ENCODE measurements at places on chromosomes 7 and 10.

DNA sequence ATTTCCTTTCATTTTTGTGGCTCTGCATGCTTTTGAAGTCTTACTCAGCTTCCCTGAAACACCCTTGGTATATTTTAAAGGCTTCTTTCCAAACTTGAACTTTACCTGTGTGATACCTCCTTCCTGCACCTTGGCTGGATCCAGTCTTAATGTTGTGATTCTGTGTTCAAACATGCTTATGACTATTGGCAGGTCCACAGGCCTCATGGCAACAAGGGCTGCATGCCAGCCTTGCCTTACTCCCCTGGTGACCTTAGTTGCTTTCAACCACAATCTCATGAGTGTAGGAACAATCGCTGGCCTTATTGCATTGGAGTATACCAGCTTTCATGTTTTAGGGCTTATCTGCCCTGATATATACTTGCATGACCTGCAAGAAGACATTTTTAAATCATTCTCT is 238.7 kb downstream of the KIF20B start:
- no peak for DNase-seq

GRCh38 chr7:119594956-119595355 is 678.0 kb upstream of the KCND2 start:
- DNase-seq, result no peak

DNA sequence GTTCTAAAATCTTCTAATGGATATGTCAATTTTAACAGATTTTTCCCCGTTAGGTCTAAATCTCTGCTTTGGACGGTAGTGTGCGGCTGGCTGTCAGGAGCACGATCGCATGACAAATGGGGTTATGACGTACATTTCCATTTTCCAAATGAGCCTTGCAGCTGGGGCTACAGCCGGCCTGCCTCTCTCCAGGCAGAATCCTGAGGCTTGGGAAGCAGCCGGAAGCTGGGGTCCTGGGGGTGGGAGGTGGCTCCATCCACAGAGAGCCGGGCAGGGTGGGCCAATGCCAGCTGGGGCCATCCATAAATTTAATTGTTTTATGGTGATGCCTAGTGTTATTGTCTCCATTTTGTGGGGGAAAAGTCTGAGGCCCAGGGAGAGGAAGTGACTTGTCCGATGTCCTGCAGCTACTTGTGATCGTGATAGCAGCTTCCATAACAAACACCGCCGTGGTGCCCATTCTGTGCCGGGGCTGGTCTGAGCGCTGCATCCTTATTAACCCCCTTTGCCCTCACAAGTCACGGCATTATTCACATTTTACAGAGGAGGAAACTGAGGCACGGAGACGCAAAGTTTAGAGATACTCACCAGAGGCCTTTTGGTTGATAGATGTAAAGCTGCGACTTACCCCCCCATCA is 53.0 kb upstream of the EBF3 start:
- DNase-seq, result no peak

- no peak for DNase-seq
Observed at GRCh38 chr10:7941576-7941975, 112.9 kb upstream of the GATA3 start.

DNA sequence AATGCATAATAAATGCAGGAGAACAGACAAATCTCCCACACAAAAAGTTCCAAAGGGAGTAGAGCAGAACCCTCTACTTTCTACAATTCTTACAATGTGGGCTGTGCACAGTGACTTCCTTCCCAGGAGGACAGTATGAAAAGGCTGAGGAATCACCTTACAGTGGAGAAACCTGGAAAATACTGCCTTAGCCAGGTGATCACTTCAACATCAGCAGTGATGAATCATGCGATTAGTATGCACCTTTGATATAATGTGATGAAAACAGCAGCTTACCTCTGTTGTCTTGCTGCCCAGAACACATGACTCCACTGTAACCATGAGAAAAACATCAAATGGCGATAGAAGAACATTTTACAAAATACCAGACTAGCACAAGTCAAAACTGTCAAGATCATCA is 329.7 kb upstream of the POM121L12 start:
- no peak for DNase-seq

DNA sequence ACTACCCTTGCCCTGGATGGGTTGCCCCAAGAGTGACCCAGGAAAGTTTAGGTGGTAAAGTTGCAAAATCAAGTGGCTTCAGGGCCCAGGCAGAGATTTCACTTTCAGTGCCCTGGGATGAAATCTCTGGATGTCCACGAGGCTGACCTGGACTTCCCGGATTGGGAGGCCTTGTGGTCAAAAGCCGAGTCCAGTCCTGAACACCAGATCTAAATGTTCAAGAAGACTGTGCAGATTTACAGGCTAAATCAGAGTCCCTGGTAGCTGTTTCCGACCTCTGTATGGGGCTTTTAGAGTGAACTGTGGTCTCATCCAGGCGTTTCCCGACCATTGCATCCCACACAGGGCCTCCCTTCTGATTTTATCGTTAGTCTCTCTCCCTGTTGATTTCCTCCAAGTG is 95.3 kb downstream of the WDR11 start:
- no peak for DNase-seq

DNA sequence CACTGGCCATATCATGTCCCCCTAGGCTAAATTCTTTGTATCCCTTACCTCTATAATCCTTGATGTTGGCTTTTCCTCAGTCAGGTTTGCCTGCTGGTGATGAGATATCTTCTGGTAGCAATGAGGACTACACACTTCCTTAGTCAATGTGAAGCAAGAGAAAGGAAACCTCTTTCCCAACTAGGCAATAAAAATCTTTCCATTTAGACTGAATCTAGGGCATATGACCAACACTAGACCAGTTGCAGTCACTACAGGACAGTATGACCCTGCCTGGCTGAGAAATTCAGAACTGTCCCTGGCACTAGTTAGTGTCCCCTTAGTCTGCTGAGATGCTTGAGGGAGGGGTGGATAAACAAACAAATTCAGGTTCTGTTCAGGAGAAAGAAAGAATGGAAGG is 142.6 kb downstream of the RNLS start:
- DNase-seq, result no peak

GRCh38 chr10:28400176-28400575 is 97.3 kb upstream of the MPP7 start:
- no peak for DNase-seq

- DNase-seq, result no peak
Observed at GRCh38 chr7:8152489-8153192, 109.3 kb downstream of the ICA1 start.

- DNase-seq, result peak; percentile 57
Observed at GRCh38 chr10:119253433-119254174, 46.2 kb downstream of the GRK5 start.

DNA sequence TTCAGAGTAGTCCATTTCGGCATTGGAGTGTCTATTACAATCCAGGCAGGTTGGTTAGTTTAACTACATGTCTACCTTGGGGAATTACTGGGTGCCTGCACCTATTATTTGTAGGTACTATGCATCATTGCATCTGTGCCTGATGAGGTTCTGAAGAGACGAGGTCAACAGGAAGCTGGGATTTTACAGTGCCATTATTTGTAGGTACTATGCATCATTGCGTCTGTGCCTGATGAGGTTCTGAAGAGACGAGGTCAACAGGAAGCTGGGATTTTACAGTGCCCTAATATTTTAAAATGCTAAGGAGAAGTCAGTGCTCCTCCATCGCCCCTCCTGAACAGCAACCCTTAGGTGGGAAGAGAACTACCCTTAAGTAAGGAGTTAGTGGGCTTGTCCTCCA is 41.7 kb downstream of the NPY start:
- DNase-seq, result no peak

DNA sequence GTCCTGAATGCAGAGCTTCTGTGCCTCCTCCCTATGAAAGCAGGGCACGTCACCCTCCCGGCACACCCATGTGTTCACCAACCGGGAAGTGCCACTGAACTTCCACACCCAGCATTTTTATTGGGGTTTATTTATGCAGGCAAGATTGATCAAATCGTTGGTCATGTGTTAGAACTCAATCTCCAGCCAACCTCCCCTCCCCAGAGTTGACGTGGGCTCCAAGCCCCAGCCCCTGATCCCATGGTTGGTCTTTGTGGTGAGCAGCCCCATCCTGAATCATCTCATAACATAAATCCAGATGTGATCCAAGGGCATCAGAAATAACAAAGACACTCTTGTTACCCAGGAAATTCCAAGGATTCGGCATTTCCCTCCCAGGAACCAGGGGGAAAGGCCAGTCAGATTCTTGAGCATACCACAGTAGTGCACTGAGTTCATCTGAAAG is 151.2 kb downstream of the TPST1 start:
- DNase-seq, result no peak

GRCh38 chr10:132596742-132597279 is 59.2 kb downstream of the INPP5A start:
- DNase-seq, result no peak

DNA sequence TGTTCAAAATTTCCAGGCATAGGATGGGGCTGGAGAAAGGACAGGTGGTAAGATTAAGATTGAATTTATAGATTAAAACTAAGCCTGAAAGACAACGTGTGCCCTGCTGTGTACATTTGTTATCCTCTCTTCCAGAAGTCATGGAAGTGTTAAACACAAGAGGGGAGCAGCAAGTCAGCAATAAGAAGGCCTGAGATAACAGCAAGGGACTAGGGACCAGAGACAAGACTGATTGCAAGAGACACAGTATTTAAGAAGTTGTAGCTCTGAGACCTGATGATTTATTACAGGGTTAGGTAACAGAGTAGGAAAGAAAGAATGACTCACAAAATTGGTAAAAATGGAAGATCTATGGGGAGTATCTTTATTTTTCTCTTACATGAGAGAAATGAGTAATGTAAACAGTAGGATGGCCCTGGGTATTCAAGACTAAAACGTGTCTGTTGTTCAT is 55.7 kb upstream of the COL1A2 start:
- no peak for DNase-seq

DNA sequence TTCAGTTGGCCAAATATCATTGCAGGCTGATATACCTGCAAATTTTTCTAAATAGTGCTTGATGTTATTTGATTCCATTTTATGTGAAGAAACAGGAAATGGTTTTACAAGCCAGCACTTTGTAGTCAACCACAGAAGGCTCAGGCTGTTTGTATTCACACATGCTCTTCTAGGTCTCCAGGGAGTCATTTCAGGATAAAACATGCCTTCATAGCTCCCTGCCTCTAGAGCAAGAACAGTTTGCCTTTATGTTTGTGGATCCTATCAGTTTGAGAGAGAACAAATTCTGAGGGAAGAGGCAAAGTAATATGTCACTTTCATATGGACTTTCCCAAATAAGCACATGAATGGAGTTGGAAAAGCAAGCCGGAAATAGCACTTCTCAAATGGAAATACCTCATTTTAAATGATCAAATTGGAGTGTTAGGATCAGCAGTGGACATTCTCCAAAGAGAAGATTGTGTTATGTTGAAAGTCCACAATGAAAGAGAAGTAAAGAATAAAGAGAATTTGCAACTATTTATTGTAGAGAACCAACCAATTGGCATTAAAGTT is 277.6 kb downstream of the KCND2 start:
- no peak for DNase-seq

GRCh38 chr10:116972131-116972530 is 32.9 kb downstream of the SHTN1 start:
- no peak for DNase-seq

- no peak for DNase-seq
Observed at GRCh38 chr10:48651293-48651692, 33.4 kb upstream of the WDFY4 start.
